Dermis blood vessel endothelial cell (primary cell): ENCODE measurements at places on chromosomes 16 and 17. TPM values are rescaled to one million over a fixed set of nuclear protein-coding genes. Genes with fewer than 3 reads are reported as not detected.

The RHBDF1 gene
- 30.1 and 32.1 TPM in 2 replicates for total RNA-seq

The IRX5 gene
- 0.51 and 0.79 TPM in 2 replicates for total RNA-seq

The DPEP2 gene
- total RNA-seq: 2.9 and 3.7 TPM in 2 replicates

The ARL5C gene
- total RNA-seq: not detected in 2 replicates

The RDM1 gene
- 0.47 and 1.0 TPM in 2 replicates for total RNA-seq

The ABCA6 gene
- 15.7 and 39.6 TPM in 2 replicates for total RNA-seq

The FLOT2 gene
- total RNA-seq: 130 and 195 TPM in 2 replicates

The PIK3R5 gene
- 0.05 TPM in 1 of 2 replicates, not detected in the other for total RNA-seq

The NHLRC4 gene
- 1.9 and 2.7 TPM in 2 replicates for total RNA-seq

- no peak for DNase-seq
Observed at GRCh38 chr16:80825365-80825758, 21.0 kb upstream of the CDYL2 start.

DNA sequence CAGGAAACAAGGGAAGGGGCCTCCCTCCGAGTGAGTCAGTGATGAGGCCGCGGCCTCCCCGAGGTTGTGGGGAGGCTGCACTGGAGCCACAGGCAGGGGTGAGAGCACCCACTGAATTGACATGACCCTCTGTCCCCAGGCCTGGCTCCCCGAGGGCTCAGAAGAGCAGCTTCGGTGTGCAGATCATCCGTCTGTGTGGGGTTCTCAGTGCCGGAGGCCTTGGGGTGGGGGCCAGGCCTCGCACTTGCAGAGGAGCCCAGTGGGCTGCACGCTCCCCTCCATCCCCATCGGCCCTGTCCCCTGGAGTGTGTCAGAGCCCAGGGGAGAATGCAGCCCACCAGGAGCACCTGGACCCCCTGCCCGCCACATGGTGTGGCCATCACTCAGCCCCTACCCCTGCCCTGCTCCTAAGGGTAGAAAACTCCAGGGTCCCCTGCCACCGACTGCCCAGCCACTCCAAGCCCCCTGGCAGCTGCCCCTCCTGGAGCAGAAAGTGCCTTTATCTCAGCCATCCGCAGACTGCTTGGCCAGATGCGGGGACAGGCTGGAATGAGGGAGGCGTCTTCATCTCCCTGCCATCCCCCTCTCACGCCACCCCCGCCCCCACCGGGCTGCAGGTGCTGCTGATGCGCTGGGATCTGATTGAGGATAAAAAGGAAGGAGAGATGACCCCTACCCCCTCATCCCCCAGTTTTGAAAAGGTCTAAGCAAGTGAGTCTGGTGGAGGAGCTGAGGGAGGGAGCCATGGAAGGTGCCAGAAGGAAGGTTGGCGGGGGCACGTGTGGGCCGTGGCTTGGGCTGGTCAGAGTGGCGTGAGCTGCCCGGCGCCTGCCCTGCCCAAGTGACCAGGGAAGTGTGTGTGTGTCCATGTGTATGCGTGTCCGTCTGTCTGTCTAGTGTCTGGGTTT is 358.3 kb downstream of the SEC14L1 start:
- no peak for DNase-seq

GRCh38 chr16:25897702-25898101 is 205.9 kb downstream of the HS3ST4 start:
- no peak for DNase-seq

- DNase-seq: no peak
Observed at GRCh38 chr16:35431829-35432663, 1972.6 kb downstream of the TP53TG3F start.

GRCh38 chr17:1713878-1714426 is 3.8 kb upstream of the TLCD2 start:
- DNase-seq: peak; percentile 68

- DNase-seq: no peak
Observed at GRCh38 chr17:45942284-45942683, 47.9 kb downstream of the MAPT start.

DNA sequence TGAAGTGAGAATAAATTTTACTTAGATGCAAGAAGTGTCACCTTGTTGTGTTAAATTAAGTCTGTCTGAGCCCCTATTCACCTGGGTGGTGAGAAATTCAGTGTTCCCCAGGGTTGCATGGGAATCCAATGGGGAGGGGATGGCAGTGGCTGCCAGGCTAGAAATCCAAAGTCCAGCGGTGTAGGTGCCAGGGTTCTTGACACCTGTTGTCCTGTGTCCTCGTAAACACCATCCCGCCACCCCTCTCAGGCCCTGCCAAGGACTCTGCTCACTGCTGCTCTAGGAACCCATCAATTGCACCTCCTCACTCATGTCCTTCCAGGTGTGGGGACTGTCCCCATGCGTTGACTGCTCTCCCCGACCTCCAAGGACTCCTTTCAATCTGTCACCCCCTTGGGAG is 58.9 kb downstream of the CACNG5 start:
- no peak for DNase-seq

GRCh38 chr16:56513972-56514371 is 5.9 kb downstream of the BBS2 start:
- peak; percentile 85 for DNase-seq

DNA sequence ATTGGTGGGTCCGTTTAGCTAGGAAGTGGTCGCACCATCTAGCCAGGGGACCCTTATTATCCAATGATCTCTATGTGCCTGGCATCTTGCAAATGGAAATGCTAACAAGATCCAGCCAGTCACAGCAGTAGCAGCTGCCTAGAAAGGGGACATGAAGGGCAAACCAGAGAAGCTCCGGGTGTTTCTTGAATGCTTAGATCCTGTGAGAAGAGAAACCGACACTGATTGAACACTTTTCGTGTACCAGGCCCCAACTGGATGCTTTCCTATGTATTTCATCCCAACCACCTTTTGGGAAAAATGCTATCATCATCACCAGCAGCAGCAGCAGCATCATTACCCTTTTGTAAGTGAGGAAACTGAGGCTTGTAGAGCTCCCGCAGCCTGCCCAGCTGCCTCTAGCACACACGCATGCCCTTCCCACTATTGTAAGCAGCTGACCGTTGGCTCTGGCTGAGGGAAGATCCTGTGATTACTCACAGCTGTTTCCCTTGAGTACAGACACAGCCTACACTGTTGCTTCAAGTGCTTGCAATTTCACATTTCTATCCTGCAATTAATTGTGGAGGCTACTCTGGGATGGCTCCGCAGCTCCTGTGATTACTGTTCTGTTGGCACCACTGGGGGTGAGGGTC is 180.7 kb upstream of the CACNG5 start:
- peak; percentile 82 for DNase-seq

DNA sequence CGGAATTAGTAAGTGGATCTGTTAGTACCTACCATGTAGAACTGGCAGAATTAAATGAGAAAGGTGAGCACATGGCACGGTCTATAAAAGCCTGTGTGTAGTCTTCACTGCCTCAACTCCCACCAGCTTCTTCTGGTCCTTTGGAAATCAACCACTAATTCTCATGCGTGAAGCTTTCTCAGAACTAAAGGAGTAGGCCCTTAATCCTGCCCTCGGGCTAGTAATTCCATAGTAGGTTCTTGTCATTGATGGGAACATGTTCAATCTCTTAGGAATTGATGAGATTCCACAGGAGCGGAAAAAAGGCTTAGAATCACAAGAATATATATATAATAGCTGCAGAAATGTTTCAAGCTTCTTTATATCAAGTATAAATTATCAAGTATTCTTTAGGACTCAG is 21.7 kb downstream of the CDR2 start:
- no peak for DNase-seq
